Kidney (tissue), 22 donors: ENCODE measurements at places on chromosomes 3 and 15. TPM values are rescaled to one million over a fixed set of nuclear protein-coding genes. Genes with fewer than 3 reads are reported as not detected.
A peak's percentile ranks its signal among the peaks of the same experiment; 100 is the strongest.

- no peaks in the 10 kb centered on the region for H3K27me3 ChIP-seq
- no peaks in the 10 kb centered on the region for H3K36me3 ChIP-seq
- H3K4me1 ChIP-seq = no peaks in the 10 kb centered on the region
- H3K27ac ChIP-seq = no peak overlapping the region
- H3K4me3 ChIP-seq = peak overlapping the region; percentile 81
Measured at GRCh38 chr3:186807231-186807630, 949 bp upstream of the RFC4 start.

GRCh38 chr15:71104636-71105035, 10.6 kb upstream of the THSD4 start:
- no peak overlapping the region for H3K4me3 ChIP-seq
- DNase-seq = no peak
- H3K27ac ChIP-seq = no peak overlapping the region
- no peaks in the 10 kb centered on the region for H3K36me3 ChIP-seq
- H3K4me1 ChIP-seq = no peaks in the 10 kb centered on the region

DNA sequence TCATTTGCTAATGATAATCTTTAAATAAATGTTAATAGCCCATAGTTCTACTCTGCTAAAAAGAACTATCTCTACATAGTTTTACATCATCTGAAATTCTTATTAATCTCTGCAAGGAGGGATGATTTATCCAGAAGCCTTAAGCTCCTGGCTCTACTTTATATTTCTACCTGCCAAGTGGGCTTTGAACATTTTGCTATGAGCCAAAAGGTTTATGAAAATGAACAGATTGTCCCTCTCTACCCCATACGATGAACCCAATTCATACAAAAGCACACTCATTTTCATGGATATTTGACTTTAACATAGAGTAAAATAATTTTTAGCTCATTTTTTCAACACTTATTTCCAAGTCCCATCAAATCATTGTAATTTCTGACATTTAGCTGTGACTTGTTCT, 611.0 kb downstream of the NSUN3 start:
- H3K27me3 ChIP-seq = no peaks in the 10 kb centered on the region
- no peaks in the 10 kb centered on the region for H3K4me1 ChIP-seq
- DNase-seq = no peak
- no peak overlapping the region for H3K27ac ChIP-seq
- no peaks in the 10 kb centered on the region for H3K36me3 ChIP-seq

GRCh38 chr3:108328821-108329486, 32.6 kb downstream of the HHLA2 start:
- no peak overlapping the region for H3K4me3 ChIP-seq
- H3K27ac ChIP-seq = no peak overlapping the region
- H3K4me1 ChIP-seq = no peaks in the 10 kb centered on the region
- no peak for DNase-seq
- no peaks in the 10 kb centered on the region for H3K36me3 ChIP-seq

- peaks cover 2% of the 10 kb centered on the region for H3K4me1 ChIP-seq
- H3K27ac ChIP-seq = no peak overlapping the region
- no peak for DNase-seq
- H3K4me3 ChIP-seq = no peak overlapping the region
Measured at GRCh38 chr3:108461661-108462111, 48.7 kb downstream of the MYH15 start.

DNA sequence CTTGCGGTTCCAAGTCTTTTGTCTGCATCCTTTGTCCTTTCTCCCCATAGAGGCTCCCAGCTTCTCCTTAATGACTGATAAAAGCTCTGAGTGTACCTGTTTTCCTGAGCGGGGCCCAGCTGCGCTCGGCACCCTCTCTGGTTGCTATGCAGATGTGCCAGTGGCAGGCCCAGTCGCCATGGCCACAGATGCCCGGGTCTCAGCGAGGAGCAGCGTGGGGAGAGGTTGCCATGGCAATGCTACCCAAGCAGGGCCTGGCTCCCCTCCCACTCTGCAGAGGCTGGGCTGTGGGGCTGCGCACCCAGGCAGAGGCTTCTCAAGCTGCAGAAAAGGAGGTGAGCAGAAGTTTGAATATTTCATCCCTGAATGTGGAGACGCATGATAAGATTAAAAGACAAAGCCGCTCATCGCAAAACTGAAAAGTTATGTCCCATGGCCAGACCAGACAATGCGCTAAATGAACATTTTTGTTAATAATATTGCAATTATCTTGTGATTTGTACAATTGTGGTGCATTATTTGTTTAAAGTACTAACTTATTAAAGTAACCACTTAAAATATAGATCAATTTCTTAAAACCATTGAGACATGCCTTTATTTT, 66.1 kb downstream of the TPRA1 start:
- DNase-seq = peak; percentile 46
- H3K4me3 ChIP-seq = no peak overlapping the region
- no peaks in the 10 kb centered on the region for H3K36me3 ChIP-seq
- H3K27ac ChIP-seq = no peak overlapping the region
- peaks cover 3% of the 10 kb centered on the region for H3K27me3 ChIP-seq

DNA sequence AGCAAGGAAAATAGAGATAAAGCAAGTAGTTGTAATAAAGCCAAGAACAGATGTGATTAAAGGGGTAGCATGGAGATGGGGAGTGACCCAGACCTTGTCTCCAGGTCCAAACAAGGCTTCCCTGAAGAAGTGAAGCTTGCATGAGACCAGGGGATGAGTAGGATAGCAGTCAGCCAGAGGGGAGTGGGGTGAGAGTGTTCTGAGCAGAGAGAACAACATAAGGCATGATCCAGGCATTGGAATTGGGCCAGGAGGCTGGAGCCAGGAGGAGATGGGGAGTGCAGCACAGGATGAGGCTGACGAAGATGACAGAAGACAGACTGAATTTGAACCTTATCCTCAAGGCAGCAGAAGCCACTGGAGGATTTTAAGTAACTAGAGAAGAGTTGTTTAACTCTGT, 7.2 kb downstream of the TMOD2 start:
- no peak for DNase-seq
- H3K27ac ChIP-seq = no peak overlapping the region
- no peaks in the 10 kb centered on the region for H3K27me3 ChIP-seq
- no peak overlapping the region for H3K4me3 ChIP-seq
- no peaks in the 10 kb centered on the region for H3K4me1 ChIP-seq
- H3K36me3 ChIP-seq = no peaks in the 10 kb centered on the region

GRCh38 chr3:79497447-79498111, 270.2 kb downstream of the ROBO1 start:
- H3K36me3 ChIP-seq = no peaks in the 10 kb centered on the region
- H3K27ac ChIP-seq = no peak overlapping the region
- no peak for DNase-seq
- no peaks in the 10 kb centered on the region for H3K4me1 ChIP-seq

DNA sequence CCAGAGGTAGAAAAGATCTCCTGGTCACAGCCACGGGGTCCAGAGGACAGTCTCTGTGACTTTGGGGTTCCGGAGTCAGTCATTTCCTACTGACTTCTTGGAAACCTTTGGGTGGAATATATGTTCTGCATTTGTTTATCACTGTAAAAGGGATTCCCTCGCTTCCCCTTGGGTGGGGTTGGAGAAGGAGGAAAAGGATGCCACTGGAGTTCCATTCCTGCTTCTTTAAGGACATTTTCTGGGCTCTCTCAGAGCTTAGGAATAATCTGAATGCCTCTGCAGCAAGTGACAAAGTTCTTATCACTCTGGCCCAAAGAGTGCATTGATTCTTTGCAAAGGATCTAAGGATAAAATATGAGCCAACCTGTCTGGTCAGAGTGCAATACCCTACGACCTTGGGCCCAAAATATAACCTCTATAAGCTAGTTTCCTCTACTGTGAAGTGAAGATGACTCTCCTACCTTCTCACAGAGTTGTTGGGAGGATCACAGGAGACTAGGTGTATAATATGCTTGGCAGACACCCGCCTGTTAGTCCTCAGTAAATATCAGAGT, 17.2 kb downstream of the ARHGEF3 start:
- H3K36me3 ChIP-seq = no peaks in the 10 kb centered on the region
- H3K27me3 ChIP-seq = no peaks in the 10 kb centered on the region
- peak overlapping the region; percentile 51 for H3K27ac ChIP-seq
- DNase-seq = no peak

GRCh38 chr3:69149586-69149985, 27.2 kb upstream of the LMOD3 start:
- H3K36me3 ChIP-seq = no peaks in the 10 kb centered on the region
- H3K27ac ChIP-seq = no peak overlapping the region
- DNase-seq = no peak
- no peaks in the 10 kb centered on the region for H3K27me3 ChIP-seq

DNA sequence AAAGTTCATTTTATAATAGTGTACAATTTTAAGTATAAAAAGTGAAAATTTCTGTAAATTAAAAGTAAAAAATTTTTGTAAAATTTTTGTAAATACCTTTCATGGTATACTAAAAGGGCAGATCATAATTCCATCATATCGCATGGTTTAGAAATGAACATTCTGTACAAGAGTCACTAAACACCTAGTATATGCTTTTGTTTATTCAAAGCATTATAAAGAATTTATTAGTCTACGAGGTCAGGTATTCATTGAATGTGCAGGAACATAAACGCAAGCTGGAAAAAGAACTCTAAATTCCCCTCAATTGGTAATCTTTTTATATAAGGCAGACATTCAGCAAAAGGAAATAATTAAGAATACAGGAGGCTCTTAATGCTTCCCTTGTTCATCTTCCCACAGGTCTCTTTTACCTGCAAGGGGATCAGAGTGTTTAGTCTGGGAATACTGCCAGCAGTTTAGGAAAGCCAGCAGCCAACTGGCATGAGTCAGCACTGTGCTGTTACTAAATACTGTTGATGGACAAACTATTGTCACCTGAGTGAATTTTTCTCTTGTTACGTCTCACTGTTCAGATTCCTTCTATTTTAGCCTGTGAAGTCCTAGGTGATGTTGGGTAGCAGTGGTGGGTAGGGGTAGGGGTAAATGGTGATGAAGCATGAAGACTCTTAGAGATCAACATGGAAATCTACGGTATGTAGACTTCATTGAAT, 70.1 kb downstream of the UQCC5 start:
- H3K4me1 ChIP-seq = peaks cover 2% of the 10 kb centered on the region
- no peaks in the 10 kb centered on the region for H3K27me3 ChIP-seq
- H3K27ac ChIP-seq = no peak overlapping the region

- peaks cover 5% of the 10 kb centered on the region for H3K4me1 ChIP-seq
- no peak overlapping the region for H3K27ac ChIP-seq
- no peaks in the 10 kb centered on the region for H3K27me3 ChIP-seq
- no peak for DNase-seq
- no peak overlapping the region for H3K4me3 ChIP-seq
Measured at GRCh38 chr15:100115711-100116090, 226.1 kb downstream of the ADAMTS17 start.

DNA sequence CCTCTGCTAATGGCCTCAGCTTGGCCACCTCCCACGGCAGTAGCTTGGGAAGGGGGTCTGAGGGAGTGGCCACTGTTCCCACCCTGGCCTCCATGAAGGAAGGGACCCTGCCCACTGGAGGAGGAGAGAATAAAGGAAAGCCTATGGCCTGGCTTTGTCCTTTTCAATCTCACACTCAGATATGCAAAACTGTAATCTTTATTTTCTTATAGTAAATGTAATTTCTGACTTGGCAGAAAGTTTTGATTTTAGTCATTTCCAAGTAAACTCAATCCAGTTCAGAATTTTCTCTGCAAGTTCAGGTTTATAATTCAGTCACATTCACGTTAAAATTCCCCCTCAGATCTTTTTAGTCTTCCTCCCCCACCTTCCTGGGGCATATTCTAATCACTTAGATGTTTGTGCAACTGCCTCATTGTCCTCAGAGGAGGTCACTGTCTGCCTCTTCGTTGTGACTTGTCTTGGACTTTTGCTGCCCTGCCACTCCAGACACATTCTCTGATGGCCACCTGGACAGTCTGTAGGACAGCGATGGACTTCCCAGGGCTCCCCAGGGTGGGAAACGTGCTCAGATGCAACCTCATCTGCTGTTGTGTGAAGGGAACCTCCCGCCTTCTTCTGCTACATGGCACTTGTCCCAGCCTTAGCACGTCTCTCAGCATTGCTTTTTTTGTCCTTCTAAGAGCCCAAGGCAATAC, 222.8 kb upstream of the TBL1XR1 start:
- no peaks in the 10 kb centered on the region for H3K36me3 ChIP-seq
- no peak overlapping the region for H3K4me3 ChIP-seq
- H3K27me3 ChIP-seq = no peaks in the 10 kb centered on the region
- no peak overlapping the region for H3K27ac ChIP-seq
- DNase-seq = no peak

- H3K36me3 ChIP-seq = no peaks in the 10 kb centered on the region
- no peaks in the 10 kb centered on the region for H3K27me3 ChIP-seq
- H3K4me1 ChIP-seq = no peaks in the 10 kb centered on the region
Measured at GRCh38 chr15:37967788-37968187, 33.3 kb downstream of the TMCO5A start.

DNA sequence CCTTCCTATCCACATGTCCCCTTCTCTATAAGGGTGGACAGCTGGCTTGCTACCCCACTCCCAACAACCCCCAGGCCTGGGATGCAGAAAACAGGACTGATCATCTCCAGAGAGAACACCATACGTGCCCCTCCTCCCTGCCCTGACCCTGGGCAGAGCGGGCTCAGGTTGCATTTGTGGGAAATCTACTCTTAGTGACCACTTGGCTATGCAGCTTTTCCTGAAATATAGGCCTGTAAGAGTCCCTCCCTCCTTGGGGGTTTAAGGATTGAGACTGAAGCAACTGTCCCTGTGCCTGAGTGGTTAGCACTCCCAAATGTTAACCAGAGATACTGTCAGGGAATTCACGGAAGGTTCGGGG, 11.7 kb downstream of the SH2D7 start:
- no peaks in the 10 kb centered on the region for H3K27me3 ChIP-seq
- DNase-seq = no peak
- no peak overlapping the region for H3K4me3 ChIP-seq
- no peaks in the 10 kb centered on the region for H3K4me1 ChIP-seq
- no peaks in the 10 kb centered on the region for H3K36me3 ChIP-seq

DNA sequence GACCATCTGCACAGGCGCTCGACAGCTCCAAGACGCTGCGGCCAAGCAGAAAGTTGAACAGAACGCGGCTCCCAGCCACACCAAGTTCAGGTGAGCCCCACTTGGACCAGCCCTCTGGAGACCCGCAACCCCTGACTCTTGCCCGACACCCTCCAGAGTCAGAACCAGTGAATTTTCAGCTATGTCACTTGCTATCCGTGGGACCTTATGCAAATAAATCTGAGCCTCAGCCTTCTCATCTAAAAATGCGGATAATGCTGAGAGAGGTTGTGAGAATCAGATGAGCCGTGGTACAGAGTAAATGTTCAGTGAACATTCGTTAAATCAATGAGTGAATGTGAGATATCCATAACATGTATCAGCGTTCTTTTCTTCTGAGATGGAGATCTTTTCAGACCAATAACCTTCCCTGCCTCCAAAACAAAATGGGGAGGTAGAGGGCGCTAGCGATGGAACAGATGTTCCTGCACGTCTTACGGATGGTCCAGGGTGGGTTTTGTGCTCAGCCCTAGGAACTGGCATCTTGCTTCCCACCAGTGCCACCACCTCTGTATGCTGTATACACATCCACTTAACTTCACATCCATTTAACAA, 524 bp downstream of the MRPS11 start:
- no peak for DNase-seq
- peak overlapping the region; percentile 100 for H3K4me3 ChIP-seq
- H3K27me3 ChIP-seq = no peaks in the 10 kb centered on the region

PDCD10 gene
- total RNA-seq = 55.1 TPM

SLC22A14 gene
- total RNA-seq = 0.19 TPM

BCHE gene
- 1.4 TPM for total RNA-seq

A4GNT gene
- total RNA-seq = not detected

CLEC3B gene
- 45.3 TPM for total RNA-seq

TPM1 gene
- total RNA-seq = 473 TPM

GFM1 gene
- total RNA-seq = 49.3 TPM

CPN2 gene
- total RNA-seq = 0.72 TPM
